ENCODE measurements at places on chromosomes 11 and 22.

GRCh38 chr11:117907276-117908108 lies 21.7 kb downstream of the TMPRSS13 start:
- peak; percentile 24 for DNase-seq

- DNase-seq, result no peak
These were observed 1013.0 kb downstream of the OPCML start for GRCh38 chr11:132519241-132519815.

GRCh38 chr11:2663915-2664314 lies 35.9 kb downstream of the KCNQ1OT1 start:
- no peak for DNase-seq

DNA sequence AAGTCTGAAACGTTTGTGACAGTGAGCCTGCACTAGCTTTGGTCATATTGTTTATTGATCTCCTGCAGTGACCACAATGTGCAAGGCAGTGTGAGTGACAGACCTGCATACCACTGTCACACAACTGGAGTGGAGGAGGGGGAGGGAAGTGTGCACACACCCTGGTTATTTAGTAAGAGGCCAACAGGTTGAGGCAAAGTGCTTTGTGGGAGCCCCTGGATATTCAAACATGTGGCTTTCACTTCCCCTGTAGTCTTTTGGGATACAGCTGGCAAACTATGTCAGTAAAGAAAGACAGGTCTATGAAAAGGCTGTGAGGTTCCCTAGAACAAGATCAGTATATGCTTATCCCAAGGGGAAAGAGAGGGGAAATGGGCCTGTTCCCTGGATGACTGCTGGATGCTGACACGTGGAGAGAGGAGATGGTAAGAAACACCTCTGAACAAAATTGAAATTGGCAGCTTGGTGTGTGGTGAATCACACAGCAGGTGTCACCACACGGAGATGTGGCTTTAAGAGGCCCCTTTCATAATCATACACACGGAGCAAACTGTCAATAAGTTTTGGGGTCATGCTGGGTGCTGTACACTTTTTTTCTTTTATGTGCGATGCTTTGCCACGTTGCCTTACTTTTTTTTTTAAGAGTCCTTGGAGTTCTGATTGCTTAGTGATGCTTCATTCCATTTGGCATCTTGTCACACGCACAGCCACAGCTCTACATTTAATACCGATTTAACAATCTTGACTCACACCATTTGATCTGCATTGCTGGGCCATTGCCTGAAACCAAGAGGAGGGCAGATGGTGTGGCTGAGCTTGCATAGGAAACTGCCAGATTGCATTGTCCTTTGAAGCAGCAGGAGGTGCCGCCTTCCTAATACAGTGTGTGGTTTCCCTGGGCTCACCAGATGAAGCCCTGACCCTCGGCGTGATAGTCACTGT lies 11.3 kb downstream of the OSBP2 start:
- DNase-seq, result no peak

DNA sequence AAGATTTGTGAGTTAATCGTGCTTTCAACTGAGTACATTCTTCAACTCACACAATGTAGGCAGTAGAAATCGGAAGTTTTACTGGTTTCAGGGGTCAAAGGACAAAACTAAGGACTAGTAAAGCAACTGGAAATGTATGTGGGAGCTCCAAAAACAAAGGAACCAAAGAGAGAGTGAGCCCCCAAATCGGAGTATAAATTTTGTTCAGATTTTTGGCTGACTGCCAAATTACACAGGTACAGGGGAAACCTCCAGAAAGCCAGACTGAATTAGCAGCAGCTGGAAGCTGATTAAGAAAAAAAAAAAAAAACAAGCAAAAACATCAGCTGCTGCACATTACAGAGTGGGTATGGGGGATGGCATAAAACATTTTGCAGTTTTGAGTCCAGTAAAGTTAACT lies 75.2 kb upstream of the GNAZ start:
- DNase-seq, result no peak

DNA sequence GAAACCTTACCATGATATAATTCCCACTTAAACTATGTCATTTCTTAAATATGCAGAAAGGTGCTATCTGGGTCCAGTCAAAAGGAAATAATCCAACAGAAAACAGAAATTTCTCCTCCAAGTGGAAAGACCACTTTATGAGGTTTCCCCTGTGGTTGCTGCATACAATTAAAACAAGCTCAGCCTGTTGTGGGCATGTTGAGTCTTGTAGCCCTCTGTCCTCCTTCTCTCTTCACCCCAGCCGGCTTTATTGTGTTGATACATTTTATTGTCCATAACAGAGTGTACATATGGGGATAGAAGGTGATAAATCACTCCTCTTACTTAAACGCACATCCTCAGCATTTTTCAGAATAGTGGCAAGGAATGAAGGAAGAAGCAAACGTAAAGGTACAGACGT lies 126.0 kb upstream of the MTNR1B start:
- DNase-seq, result no peak

DNA sequence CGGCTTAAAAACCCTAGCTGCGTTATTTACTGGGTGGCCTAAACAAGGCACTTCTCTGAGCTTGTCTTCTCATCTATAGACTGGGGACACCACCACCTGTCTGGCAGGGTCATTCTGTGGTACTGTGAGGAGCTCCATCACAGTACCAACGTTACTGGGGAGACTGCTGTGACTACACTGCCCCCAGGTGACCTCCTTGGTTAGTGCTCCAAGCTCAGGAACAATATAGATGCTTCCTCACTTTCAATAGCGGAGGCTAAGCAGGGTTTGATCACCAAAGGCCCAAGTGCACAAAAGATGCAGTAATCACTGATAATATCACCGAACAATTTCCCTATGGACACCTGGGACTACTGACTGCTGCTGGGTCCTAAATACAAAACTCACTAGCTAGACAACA lies 18.8 kb downstream of the PRPF19 start:
- DNase-seq, result no peak

- DNase-seq, result no peak
These were observed 20.7 kb downstream of the ELF5 start for GRCh38 chr11:34492806-34493414.

DNA sequence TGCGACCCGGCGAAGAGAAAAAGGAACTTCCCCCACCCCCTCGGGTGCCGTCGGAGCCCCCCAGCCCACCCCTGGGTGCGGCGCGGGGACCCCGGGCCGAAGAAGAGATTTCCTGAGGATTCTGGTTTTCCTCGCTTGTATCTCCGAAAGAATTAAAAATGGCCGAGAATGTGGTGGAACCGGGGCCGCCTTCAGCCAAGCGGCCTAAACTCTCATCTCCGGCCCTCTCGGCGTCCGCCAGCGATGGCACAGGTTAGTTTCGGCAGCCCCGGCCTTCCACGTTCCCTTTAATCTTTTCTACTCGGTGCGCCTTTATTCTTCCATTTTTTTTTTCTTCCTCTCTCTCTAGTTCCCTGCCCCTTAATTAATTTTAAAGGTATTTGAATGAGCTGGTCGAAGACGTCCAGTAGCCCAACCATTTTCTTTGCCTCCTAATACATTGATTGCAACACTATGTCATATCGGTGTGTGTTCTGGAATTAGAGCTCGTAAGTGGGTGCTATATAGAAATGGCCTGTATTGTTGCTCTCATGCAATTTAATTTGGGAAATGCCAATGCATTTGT lies 537 bp downstream of the EP300 start:
- DNase-seq, result no peak

DNA sequence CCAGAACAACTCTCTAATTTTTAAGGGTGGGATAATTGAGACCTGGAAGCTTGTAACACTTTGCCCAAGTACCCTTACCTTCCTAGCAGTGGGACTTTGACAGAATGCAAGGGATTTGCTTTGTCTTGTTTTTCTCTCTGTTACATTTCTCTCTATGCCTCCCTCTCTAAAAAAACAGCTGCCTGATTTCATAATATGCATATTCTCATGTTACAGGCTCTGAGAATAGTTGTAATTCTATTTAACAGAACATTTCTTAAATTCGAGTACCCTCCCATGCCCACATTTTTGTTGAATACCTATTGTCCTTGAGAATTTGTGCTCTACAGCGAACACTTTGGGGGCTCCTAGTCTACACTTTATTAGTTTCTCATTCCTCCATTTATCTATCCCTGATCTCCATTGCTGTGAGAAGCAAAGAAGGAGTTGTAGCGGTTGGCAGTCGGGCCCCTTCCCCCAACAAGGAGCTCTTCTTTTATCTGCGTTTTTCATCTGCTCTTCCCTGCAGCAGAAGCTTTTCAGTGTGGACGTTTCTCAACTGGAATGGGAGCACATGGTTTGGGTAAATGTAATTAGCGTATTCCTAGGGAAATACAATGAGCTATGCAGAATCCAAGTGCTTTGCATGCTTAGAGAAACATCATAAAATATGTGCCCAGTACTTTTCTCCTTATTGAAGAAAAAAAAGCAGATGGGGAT lies 117.7 kb upstream of the CCDC90B start:
- DNase-seq, result no peak

DNA sequence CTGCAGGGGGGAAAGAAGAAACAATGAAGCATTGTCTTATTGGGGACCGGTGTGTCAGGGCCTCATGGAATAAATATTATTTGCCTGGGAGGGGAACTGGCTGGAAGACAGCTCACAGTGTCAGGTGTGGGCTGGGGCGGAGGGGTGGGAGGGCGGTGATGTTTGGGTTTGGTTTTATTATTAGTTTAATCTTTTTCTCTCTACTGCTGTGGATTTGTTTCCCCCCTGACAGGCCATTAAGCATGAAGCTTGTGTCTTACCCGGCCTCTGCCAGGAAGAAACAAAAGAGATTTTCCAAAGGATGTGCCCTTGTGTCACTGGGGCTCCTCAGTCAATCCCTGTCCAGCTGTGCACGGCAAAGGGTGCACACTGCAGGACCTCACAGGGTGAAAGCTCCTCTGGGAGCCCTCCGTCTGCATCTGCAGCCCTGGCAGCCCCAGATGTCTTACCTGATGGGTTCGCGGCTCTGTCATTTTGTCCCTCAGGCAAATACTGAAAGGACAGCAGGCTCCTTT lies 203.1 kb upstream of the TMEM45B start:
- DNase-seq, result no peak

GRCh38 chr22:45994491-45995404 lies 17.8 kb upstream of the WNT7B start:
- DNase-seq, result peak; percentile 61

DNA sequence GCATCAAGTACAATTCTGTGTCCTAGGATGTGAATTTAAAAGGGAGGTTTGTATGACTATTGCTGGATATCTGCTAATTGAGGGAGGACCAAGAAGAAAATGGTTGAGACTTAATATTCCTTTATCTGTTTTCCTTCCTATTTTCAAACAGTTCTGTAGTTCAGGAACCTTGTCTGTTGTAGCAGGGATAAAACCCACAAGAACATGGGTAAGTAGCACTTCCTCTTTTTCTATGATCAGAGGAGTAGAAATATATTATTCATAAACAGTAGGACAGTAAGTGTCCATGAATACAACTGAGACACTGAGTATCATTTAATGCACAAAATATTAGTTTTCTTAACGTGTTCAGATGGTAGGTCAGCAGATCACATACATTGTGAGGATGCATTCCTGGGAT lies 7.6 kb downstream of the MS4A3 start:
- DNase-seq, result no peak

GRCh38 chr22:27804470-27805297 lies 3.1 kb upstream of the MN1 start:
- DNase-seq, result peak; percentile 26

DNA sequence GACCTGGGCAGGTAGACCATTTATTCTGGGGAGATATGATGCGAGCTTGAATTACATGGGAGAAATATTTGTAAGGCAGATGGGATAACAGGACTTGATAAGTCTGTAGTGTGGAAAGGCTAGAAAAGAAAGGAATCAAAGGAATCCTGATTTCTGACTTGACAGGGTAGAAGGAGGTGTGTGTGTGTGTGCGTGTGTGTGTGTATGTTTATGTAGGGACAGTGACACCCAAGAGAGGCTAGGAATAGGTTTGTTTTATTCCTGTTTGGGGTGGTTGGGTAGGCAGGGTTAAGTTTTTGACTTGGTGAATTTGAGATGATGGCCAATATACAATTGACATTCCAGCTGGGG lies 390 bp upstream of the HTATIP2 start:
- no peak for DNase-seq

GRCh38 chr22:27596133-27596870 lies 205.3 kb downstream of the MN1 start:
- DNase-seq, result no peak

GRCh38 chr11:16909359-16910035 lies 104.7 kb downstream of the PLEKHA7 start:
- no peak for DNase-seq

DNA sequence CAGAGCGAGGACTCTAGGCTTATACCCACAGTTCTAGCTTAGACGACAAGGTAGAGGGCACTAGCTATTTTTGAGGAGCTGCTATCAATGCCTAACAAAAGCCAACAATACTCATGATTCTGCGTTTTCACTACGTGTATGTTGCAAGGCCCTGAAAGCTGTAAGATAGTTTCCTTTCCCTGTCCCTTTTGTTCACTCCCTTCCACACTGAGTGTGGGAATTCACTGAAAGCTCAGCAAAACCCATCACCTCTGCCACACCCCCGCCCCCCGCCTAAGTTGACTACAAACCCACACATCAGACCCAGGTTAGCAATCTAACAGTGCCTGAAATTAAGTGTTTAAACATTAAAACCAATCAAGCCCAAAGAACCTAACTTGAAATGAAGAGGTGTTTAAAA lies 6.2 kb upstream of the LDLRAD3 start:
- DNase-seq, result no peak

- no peak for DNase-seq
These were observed 28.0 kb downstream of the SWAP70 start for GRCh38 chr11:9691865-9692264.

DNA sequence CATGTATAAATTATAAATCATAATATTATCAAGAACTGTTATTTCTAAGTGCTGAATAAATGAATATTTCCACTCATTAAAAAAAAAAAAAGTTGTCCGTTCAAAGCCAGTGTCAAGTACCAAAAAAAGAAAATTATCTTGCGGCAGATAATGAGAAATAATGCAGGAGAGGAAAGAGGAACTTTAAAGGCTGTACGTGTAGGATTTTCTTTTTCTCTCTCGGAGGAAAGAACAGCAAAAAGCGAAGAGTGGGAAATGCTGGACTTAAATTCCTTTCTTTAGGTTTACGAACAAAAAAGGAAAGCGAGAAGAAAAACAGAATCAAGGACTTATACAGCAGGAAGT lies 999 bp upstream of the CCDC83 start:
- no peak for DNase-seq

- no peak for DNase-seq
These were observed 10.7 kb downstream of the SDF2L1 start for GRCh38 chr22:21652547-21653545.

DNA sequence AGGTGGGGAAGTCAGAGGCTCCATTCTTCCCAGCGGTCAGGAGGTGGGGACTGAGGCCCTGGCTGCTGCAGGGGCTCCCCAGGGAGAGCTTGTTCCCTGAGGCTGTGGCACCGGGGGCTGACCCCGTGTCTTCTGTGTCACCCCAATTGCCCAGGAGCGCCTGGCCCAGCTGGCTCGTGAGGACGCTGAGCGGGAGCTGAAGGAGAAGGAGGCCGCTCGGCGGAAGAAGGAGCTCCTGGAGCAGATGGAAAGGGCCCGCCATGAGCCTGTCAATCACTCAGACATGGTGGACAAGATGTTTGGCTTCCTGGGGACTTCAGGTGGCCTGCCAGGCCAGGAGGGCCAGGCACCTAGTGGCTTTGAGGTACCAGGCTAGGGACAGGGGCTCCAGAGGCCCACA lies 53.2 kb downstream of the MYO7A start:
- no peak for DNase-seq

Data from activated effector memory CD4-positive, alpha-beta T cell treated with Interleukin-2 at 50 U/mL for 16 hours (primary cell).